T-helper 9 cell (primary cell): ENCODE measurements at places on chromosomes 7 and 10.
A peak's percentile ranks its signal among the peaks of the same experiment; 100 is the strongest.

DNA sequence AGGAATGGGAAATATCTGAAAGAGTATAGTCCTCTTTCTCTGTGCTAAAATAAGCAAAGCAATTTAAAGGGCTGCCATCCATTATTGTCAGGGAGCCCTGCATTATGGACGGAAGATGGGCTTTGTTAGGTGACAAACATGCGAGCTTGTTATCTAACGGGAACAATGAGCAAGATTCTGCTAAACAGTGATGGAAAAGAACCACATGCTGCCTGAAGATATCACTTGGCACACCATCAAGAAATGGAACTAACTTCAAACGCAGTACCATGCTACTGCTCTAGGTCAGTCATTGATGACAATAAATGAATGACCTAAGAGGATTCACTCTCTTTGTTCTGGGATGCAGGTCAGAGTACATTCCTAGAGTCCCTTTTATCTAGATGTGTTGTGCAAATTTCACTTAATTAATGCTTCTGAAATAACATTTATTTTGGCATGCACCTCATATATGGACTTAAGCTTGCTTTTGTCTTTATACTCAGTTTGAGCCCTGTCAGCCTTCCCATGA, 175.7 kb upstream of the PTN start:
- no peak for DNase-seq

DNA sequence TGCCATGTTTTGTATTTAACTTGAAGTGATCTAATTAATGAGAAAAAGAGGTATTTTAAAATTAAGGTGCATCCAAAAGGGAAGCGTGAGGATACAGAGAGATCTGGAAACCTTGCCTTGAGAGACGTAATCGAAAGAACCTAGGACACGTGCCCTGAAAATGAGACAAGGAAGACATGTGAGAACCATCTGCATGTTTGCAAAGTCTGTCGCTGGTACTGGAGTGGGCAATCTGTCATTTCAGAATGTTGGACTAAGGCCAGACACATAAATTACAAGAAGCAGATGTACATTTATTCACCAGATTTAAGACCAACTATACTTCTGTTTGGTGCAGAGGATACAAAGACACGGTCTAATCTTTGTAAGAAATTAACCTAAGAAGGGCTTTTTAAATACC, 9.2 kb downstream of the AGR2 start:
- no peak for DNase-seq

DNA sequence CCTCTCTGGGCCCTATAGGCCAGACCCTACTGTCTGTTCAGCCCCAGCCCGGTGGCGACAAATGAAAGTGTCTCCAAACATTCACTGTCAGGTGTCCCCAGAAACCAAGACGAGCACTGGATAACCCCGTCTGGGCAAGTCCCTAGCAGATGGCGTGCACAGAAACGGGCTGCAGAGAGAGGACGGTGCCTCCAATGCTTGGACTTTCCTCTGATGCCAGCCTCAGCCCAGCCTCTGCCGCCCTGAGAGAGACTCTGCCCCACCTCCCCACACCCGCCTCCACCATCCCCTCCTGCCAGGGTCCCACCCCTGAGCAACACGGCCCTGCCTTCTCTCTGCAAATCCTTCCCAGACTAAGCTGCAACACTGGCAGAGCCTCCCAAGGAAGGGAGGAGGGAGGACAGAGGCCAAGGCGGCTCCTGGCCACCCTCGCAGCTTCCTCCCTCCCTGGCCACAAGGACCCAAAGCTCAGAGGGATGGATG, 7.4 kb upstream of the LFNG start:
- DNase-seq: no peak

GRCh38 chr7:94417306-94417705, 22.6 kb downstream of the COL1A2 start:
- no peak for DNase-seq

DNA sequence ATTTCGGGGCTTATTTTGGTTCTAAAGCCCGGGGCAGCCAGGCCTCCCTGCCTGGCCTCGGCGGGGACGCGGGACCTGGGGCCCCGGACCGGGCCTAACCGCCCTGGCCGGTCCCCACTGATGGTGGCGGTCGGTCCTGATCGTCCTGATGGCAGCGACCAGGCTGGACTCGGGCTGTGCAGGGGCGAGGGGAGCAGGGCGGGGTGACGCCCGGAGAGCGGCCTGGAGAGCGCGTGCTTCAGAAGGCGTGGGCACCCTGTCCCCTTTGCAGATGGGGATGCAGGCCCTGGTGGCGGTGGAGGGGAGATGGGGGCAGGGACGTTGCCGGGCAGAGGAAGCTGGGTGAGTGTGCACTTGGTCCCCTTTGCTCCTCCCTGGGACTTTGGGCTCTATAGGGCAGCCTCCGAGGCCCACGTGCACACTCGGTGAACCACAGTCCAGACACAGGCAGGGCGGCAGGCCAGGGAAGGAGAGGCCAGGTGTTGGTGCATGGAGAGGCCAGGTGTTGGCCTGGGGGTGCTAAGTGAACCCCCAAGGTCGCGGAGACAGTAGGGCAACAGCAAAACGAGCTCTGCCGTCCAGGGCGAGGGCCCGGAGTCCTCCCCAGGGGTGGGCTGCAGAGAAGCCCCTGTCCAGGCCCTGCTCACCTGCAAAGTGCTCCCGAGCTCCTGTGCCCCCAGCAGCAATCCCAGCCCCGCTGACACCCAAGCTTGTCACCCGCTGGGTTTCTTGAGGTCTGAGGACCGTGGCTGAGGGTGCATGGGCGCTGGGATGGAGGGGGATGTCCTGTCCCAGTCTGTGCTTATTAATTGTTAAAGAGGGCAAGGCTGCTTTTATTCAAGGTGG, 42.4 kb upstream of the FAM20C start:
- peak; percentile 5 for DNase-seq

- no peak for DNase-seq
Measured at GRCh38 chr10:122264931-122265330, 6.2 kb upstream of the BTBD16 start.

DNA sequence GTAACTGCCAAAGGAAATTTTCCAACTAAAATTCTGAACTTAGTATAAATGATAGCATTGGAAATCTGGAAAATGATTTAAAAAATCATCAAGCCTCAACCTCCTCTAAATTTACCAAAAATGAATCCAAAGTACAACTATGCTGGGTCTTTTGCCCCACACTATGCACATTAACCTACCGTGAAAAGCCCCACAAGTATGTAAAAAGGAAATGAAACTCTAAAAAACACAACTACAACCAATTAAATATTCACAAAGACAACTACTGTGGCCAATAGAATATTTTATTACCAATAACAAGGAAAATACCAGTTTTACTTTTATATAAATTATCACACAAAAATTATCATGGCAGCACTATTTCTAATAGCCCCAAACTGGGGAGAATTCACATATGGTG, 19.3 kb downstream of the EIF3A start:
- no peak for DNase-seq

- no peak for DNase-seq
Measured at GRCh38 chr7:134530460-134530859, 3.1 kb downstream of the AKR1B10 start.

DNA sequence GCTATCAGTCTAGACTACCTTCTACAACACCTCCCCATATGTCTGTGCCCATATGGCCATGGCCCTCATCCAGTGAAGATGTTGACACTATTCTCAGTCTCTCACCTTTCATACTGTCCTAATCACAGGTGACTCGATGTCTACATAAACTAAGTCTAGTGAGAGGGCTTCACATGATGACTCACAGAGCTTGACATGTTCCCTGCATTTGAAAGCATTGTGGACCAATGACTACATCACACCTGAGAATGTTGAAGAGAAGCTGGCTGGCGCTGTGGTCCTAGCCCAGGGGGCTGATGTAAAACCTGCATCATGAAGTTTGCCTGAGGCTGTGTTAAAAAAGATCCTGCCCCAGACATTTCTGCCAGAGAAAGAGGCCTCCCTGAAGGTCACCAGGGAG, 167.2 kb downstream of the NPSR1 start:
- DNase-seq: no peak

- DNase-seq: no peak
Measured at GRCh38 chr7:32477649-32477980, 12.6 kb downstream of the LSM5 start.

DNA sequence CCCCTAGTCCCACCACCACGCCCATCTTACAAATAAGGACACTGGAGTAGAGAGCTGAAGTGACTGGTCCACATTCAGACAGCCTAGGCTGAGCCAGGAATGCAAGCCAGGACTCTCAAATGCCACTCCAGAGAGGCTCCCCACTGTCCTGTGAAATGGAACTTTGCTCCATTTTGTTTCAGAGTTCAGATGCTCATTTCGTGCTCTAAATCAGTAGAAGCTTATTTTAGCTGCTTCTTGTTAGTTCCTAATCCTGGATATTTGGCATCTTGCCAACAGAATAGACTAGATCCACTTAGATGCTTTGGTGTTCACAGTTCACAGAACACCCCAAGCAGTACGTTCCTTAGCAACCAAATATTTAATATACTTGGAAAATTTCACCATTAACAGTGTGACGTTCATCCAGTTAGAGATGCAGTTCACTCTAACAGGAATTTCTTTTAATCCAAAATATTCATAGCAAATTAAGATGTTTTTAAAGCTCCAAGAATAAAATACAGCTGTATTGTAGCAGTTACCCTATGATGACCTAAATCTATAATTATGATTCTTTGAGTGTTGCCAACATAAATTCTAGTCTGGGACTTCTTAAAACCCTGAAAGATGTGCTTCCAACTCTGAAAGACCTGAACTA, 7.3 kb downstream of the MMP21 start:
- DNase-seq: no peak
